ENCODE measurements at places on chromosomes 1 and 21.

- DNase-seq: peak; percentile 49
Observed at GRCh38 chr1:28926629-28927265, 12.4 kb downstream of the EPB41 start.

GRCh38 chr1:47262787-47263413, 30.9 kb upstream of the TAL1 start:
- peak; percentile 16 for DNase-seq

- no peak for DNase-seq
Observed at GRCh38 chr1:41663671-41664400, 179.4 kb upstream of the EDN2 start.

DNA sequence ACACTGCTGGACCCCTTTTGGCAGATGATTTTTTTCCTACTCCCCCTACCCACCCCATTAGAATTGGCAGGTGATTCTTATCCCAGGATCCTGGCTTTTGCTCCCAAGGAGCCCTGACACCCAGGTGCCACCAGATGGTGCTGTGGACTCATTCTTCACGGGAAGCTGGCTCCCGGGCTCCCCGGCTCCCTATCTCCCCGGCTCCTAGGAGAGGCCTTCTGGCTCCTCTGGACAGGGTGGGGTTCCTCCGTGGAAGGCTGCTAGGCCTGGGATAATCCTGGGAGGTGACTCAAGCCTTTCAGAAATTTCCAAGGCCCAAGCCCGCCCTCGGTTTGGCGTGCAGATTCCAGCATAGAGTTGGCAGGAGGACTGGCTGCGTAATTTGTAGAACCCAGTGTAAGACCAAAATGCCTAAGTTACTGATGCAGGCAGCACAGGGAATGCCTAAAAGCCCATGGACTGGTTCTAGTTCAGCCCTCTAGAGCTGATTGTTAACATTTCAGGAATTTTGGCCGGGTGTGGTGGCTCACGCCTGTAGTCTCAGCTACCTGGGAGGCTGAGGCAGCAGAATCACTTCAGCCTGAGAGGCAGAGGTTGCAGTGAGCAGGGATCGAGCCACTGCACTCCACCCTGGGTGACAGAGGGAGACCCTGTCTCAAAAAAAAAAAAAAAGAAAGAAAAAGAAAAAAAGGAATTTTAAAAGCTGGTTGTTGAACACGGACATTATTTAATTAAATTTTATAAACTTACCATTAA, 6.8 kb upstream of the BSDC1 start:
- DNase-seq: peak; percentile 39

DNA sequence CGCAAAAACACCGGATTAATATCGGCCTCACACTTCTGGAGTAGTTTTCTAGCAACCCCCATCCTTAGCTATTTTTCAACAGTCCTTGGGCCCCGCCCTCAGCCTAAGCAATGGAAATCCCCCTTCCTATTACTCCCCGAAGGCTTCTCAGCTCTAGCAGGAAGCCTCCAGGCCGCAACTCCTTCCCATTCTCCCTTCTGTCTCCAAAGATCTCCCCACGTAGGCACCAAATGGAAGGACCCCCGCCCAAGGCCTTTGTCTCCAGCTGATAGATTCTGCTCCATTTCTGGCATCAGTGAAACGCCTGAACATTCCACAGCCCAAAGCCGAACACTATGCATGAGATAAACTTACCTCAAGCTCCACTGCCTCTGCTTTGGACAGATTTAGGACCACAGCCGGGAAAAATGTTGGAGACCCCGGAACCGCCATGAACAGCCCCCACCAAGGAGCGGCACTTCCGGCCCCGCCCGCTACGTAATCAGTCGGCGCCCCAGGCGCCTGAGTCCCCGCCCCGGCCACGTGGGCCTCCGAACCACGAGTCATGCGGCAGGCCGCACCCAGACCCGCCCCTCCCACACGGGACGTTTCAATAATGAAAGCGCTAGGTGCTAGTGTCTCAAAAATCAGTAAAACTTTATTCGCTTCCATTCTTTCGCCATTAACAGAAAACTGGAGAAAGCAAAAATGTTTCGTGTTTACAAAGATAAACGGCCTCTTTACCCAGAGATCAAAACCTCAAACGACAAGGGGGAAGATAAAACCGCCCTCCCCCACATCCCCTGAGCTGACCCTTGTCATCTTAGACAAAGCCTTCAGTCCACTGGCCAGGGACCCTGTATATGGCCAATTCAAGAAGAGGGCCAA, at the start of gene NRAS:
Gene NRAS, minus strand, starts transcription at position 468 of the 867 bp plus-strand sequence. CDS start 611 bp downstream, outside the sequence.
- peak; percentile 94 for DNase-seq

DNA sequence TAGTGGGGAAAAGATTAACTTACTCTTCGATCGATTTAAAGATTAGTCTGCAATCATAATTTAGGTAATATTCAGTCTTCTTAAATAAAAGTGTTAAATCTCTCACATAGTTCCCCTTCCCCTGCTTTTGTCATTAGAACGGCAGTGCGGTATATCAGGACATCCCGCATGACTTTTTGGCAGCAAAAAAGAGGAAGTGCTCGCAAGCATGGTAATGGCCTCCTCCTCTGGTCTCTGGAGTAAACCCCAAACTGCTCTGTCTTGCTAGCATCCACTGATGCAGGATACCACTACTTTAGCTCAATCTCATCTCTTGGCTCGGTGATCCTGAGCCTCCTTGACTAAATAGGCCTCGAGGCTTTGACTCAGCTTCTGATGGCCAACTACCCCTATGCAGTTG, 78.7 kb upstream of the VAV3 start:
- DNase-seq: no peak
